ENCODE measurements at places on chromosomes 2 and 18.

DNA sequence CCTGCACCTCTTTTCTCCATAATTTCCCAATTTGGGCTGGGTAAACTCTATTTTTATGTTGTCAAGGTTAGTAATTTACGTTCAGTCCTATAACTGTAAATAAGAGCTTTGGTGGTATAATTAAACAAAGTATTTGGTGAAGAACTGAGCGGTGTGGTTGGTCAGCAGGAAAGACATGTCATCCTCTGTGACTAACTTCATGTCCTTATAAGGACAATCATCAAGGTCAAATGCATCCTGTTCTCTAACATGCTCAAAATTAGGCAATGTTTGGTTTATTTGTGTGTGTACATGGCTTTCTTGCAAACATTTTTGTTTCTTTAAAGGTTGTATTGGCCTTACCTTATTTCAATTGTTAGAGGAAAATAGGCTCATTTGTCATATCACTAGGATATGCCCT lies 121.5 kb upstream of the NABP1 start:
- H3K4me1 ChIP-seq = peaks cover 3% of the 10 kb centered on the region
- H3K27me3 ChIP-seq = no peaks in the 10 kb centered on the region
- DNase-seq = no peak
- H3K4me3 ChIP-seq = no peak overlapping the region

GRCh38 chr2:108612153-108612513 lies 77.9 kb downstream of the LIMS1 start:
- H3K4me1 ChIP-seq = peaks cover 12% of the 10 kb centered on the region
- DNase-seq = no peak
- no peaks in the 10 kb centered on the region for H3K27me3 ChIP-seq
- no peak overlapping the region for H3K4me3 ChIP-seq
- no peak overlapping the region for H3K27ac ChIP-seq
- H3K36me3 ChIP-seq = no peaks in the 10 kb centered on the region

DNA sequence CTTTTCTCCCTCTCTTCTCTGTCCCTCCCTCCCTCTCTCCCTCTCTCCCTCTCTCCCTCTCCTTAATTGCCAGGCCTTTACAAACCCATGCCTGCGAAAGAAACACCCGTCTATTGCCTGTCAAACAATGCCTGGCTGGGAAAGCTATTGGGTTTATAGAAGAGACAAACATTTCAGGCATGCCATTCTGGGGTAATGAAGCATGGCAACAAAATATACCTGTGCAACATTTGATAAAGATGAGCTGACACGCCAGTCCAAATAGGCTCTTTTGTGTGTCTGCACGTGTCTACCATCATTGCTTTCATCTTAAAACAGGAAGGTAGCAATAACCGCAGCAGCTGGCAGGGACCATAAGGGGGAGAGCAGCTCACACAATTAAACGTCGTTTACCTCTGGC lies 282.1 kb downstream of the ZNF516 start:
- H3K27ac ChIP-seq = no peak overlapping the region
- DNase-seq = no peak
- H3K36me3 ChIP-seq = no peaks in the 10 kb centered on the region
- H3K4me1 ChIP-seq = no peaks in the 10 kb centered on the region
- H3K4me3 ChIP-seq = no peak overlapping the region

- no peak for DNase-seq
- H3K27me3 ChIP-seq = peaks cover 19% of the 10 kb centered on the region
- H3K4me3 ChIP-seq = no peak overlapping the region
Observed at GRCh38 chr2:217973008-217973787, 29.6 kb downstream of the TNS1 start.

GRCh38 chr2:226701052-226701451 lies 98.6 kb downstream of the IRS1 start:
- DNase-seq = no peak
- no peak overlapping the region for H3K4me3 ChIP-seq
- H3K4me1 ChIP-seq = no peaks in the 10 kb centered on the region
- H3K27me3 ChIP-seq = no peaks in the 10 kb centered on the region
- H3K36me3 ChIP-seq = no peaks in the 10 kb centered on the region
